ENCODE measurements at places on chromosomes 3 and 15. TPM values are rescaled to one million over a fixed set of nuclear protein-coding genes. Genes with fewer than 3 reads are reported as not detected.

TM4SF4 gene
- not detected for total RNA-seq

LEKR1 gene
- 1.1 TPM for total RNA-seq

DNAH12 gene
- 0.14 TPM for total RNA-seq

LRRC2 gene
- 1.4 TPM for total RNA-seq

GOLGA8G gene
- not detected for total RNA-seq

SAMD7 gene
- total RNA-seq: not detected

POLQ gene
- total RNA-seq: 15.2 TPM

RARB gene
- total RNA-seq: 1.8 TPM

SLC41A3 gene
- 37.8 TPM for total RNA-seq

SLC28A2 gene
- not detected for total RNA-seq

GLT8D1 gene
- 80.5 TPM for total RNA-seq

COL8A1 gene
- 157 TPM for total RNA-seq

SPATA12 gene
- total RNA-seq: not detected

ATP13A5 gene
- not detected for total RNA-seq

HTR3E gene
- not detected for total RNA-seq

TMEM207 gene
- not detected for total RNA-seq

P2RY14 gene
- total RNA-seq: 0.14 TPM

IGSF11 gene
- total RNA-seq: not detected

CA12 gene
- 7.3 TPM for total RNA-seq

BMF gene
- total RNA-seq: 19.7 TPM

ALG3 gene
- total RNA-seq: 53.7 TPM

AMIGO3 gene
- total RNA-seq: 2.1 TPM

GANC gene
- 13.1 TPM for total RNA-seq

NR2E3 gene
- 0.57 TPM for total RNA-seq

GYG1 gene
- 31.1 TPM for total RNA-seq

IMPG2 gene
- 0.14 TPM for total RNA-seq

ROBO2 gene
- total RNA-seq: 0.66 TPM

PCNP gene
- 82.7 TPM for total RNA-seq

LRRC15 gene
- total RNA-seq: 0.22 TPM

BCL2A1 gene
- total RNA-seq: 1.3 TPM

MCCC1 gene
- 10.5 TPM for total RNA-seq

PPM1L gene
- 0.66 TPM for total RNA-seq

DNAJC17 gene
- total RNA-seq: 17.2 TPM
